Activated CD4-positive, CD25-positive, alpha-beta regulatory T cell treated with anti-CD3 and anti-CD28 coated beads, Interleukin-2, amount 50 U/mL, for 16 hours (primary cell): ENCODE measurements at places on chromosomes 12 and 14.

DNA sequence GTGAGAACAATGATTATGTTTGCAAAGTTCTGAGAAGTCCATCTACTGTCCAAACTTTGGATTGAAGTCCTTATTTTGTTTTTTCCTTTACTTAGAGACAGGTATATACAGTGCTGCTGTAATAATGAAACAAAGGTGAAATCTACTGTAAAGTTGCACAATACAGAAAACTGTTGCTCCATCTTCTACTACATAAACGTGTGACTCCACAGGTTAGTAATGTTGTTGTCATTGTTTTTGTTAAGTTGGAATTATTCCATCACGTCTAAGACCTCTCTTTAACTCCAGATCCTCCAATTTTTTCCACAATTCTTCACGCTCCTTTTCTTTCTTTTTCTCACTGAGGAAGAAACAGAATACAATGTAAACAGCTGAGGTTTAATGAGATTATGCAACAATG lies 57.0 kb upstream of the GPHB5 start:
- DNase-seq = no peak

GRCh38 chr14:81449576-81449975 lies 49.5 kb upstream of the STON2 start:
- DNase-seq = no peak

- no peak for DNase-seq
Measured at GRCh38 chr14:23566778-23567185, 809 bp downstream of the AP1G2 start.

DNA sequence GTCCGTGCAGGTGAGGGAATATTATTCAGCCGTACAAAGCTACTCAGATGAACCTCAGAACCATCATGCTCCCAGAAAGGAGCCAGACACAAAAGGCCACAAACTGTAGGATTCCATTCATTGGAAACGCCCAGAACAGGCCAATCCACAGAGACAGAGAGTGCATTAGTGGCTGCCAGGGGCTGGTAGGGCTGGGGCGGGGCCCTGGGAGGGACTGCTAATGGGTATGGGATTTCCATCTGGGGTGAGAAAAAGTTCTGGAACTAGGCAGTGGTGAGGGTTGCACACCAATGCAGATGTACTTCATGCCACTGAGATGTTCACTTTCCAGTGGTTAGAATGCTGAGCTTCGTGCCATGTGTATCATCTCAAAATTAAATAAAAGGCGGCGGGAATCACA lies 101.1 kb downstream of the RFLNA start:
- DNase-seq = no peak
